ENCODE measurements at places on chromosomes 2 and 18.

GRCh38 chr2:233444501-233444900 is 90.2 kb downstream of the DGKD start:
- no peak for DNase-seq

DNA sequence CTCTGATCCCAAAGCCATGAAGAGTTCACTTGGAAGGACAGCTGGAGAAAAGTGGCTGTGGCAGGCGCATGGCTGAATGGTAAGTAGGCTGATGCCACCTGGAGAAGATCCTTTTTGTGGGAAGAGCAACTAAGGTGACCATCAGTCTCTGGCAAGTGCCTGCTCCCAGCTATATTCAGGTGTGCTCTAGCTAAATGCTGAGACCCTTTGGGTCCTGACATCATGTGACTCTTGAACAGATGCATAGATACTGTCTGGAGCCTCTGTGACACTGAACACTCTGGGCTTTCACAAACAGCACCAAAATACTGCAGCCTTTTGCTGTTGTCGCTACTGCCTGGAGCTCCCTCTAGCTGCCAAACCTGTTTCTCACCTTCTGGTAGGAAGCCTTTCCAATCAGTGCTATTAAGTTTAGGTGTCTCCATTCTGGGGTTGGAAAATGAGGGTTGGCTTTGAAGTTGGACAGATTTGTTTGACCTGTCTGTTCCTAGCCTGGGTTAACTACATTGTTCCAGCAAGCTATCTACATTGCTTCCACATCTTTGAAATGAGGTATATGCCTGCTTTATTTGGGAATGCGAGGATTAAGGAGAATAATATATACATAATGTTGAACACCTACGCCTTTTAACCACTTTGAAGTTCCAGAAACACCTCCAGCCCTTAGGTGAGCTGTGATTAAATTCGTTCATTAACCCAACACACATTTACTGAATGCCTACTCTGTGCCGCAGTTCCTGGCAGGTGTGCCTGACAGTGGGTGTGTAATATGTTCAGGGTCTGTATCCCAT is 3.1 kb downstream of the EGR4 start:
- no peak for DNase-seq

DNA sequence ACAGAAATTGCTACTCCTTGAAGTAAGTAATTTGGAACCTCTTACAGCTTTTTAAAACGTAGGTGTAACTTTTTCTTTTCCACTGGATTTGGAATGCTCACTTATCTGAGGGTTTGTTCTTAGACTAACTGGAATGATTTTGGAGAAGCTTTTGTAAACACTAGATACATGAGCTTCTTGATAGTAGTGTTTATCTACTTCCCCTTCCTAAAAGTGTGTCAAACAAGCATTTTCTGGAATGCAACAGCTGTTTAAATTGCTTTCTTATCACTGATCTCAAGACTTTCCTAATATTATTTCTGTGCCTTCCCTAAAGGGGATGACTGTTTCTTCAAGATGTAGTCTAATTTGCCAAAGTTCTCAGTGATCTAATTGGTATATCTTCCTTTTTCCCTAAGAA is 282.6 kb downstream of the CCDC178 start:
- DNase-seq: no peak

GRCh38 chr2:209817844-209818271 is 46.2 kb downstream of the UNC80 start:
- DNase-seq: no peak

GRCh38 chr2:160940699-160941098 is 219.5 kb upstream of the TANK start:
- no peak for DNase-seq
